ENCODE measurements at places on chromosomes 7 and 10.

GRCh38 chr10:103442031-103442461 lies 10.1 kb downstream of the CALHM2 start:
- DNase-seq: peak; percentile 27

- no peak for DNase-seq
Observed at GRCh38 chr10:2963889-2964631, 103.3 kb upstream of the PFKP start.

GRCh38 chr10:131972474-131973071 lies 9.2 kb downstream of the BNIP3 start:
- DNase-seq: no peak

GRCh38 chr7:111758332-111758731 lies 196.0 kb upstream of the IMMP2L start:
- no peak for DNase-seq

- DNase-seq: no peak
Observed at GRCh38 chr10:24202181-24202570, 6.8 kb upstream of the KIAA1217 start.

DNA sequence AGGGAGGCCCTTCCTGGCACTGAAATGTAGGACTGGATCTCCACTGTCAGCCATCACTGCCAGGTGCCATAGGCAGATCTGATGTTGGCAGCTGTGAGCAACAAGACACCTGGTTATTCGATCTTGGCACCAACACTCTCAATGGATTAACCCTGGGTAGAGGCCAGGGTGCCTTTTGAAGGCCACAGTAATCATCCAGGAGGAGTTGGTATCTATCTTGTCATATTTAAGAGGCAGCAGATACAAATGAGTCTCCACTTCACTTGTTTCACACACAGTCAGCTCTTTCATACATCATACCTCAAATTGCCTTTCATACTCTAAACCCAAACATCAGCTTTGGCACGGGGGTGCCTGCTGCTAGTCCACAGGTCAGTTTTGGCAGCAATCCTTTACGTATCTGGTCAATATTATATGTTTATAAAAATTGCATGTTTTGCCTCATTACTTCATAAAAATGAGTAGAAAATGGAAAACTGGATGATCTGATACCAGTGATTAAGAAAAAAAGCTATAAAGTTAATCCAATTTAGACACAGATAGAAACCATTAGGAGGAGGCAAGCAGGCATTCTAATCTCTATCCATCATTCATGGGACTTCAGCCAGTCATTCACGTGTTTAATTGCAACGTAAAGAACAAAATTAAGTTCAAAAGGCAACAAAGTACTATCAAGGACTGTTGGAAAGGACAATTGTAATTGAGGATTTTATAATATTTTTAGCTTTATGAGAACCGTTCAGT lies 12.7 kb upstream of the CACUL1 start:
- no peak for DNase-seq

- DNase-seq: no peak
Observed at GRCh38 chr7:65731562-65732035, 141.3 kb upstream of the VKORC1L1 start.

DNA sequence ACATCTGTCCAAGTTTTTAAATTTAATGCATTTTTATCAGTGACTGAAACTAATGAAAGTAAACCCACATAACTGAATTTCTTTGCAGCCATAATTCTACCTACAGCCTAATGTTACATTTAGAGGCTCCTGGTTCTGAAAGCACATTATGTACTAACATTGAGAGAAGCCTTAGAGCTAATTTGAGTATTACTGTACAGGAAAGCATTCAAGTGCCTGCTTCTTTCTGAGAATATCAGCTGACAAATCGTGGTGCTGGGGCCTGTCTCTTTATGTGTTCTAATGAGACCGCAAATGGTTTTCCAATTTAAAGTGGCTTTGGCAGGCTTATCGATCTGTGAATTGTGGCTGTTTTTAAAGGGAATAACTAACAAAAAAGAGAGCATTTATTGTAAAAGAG lies 32.3 kb upstream of the DGKB start:
- DNase-seq: no peak

DNA sequence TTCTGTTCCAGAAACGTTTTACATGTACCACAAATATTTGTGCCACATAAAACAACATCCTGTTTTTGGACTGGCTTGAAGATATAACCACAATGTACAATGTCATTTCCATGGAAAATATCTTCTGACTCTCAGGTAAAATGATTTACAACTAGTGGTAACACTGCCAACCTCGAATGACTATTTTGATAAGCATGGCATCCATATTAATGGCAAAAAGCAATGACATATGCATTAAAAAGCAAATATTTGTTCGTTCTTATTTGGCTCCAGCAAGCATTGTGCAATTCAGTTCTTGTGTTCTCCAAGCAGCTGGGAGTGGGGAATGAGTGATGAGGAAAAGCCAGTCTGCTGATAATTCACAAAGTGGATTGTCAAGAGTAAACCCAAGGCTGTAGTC lies 289.0 kb downstream of the PLXDC2 start:
- no peak for DNase-seq

GRCh38 chr7:126501617-126502016 lies 751.1 kb downstream of the GRM8 start:
- DNase-seq: no peak

GRCh38 chr10:86693721-86694369 lies 25.5 kb downstream of the LDB3 start:
- no peak for DNase-seq

DNA sequence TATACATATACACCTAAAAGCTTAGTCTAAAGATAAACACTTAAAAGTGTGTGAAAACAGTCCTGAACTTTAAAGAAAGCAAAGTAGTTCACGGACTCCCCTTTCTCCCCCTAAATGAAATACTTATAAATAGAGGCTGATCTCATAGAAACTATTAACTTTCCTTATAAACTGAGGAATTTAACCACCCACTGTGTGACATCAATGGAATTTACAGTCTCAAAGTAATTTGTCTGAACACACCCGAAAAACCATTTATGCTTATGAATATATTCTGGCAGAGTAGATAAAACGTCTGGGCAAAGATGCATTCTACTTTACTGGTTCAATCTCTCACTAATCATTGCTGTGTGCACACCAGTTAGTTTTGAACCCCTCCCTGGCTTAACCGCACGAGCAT lies 181.8 kb upstream of the DGKB start:
- DNase-seq: no peak

- DNase-seq: no peak
Observed at GRCh38 chr7:157003445-157003755, 7.1 kb downstream of the MNX1 start.

DNA sequence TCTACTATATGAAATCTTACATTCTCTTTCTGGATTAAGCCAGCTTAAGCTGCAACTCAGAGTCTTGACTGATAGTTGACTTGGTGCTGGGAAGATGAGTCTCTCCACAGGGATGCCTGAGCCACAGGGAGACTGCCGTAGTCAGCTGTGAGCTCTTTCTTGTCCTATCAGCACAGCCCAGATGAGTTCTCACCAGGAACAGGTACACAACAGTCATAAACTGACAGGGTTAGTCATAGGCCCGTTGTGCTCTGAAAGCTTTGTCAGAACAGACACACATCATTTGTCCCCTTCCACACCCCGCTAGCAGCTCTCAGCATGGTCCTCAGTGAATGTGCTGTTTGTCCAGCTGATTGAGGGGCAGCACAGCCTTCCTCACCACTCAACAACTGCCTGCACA lies 221.6 kb downstream of the RPS24 start:
- DNase-seq: no peak

DNA sequence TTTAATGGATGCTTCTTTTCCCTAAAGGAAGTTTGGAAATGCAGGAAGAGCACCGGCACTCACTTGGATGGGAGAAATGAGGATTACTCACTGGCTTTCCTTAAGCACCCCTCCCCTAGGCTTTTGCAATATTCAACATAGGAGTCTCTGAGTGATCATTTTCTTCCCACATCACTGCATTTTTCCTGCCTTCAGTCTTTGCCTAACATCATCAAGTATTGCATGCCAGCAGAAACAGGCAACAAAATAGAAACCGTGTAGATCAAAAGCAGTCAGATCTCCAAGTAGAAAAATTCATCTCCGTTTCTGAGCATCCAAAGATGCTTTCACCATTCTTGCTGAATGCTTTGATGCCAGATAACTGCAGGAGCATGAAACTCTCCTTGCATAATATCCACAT lies 119.9 kb downstream of the ADCYAP1R1 start:
- peak; percentile 23 for DNase-seq

- DNase-seq: no peak
Observed at GRCh38 chr10:51158832-51159231, 84.5 kb downstream of the PRKG1 start.

DNA sequence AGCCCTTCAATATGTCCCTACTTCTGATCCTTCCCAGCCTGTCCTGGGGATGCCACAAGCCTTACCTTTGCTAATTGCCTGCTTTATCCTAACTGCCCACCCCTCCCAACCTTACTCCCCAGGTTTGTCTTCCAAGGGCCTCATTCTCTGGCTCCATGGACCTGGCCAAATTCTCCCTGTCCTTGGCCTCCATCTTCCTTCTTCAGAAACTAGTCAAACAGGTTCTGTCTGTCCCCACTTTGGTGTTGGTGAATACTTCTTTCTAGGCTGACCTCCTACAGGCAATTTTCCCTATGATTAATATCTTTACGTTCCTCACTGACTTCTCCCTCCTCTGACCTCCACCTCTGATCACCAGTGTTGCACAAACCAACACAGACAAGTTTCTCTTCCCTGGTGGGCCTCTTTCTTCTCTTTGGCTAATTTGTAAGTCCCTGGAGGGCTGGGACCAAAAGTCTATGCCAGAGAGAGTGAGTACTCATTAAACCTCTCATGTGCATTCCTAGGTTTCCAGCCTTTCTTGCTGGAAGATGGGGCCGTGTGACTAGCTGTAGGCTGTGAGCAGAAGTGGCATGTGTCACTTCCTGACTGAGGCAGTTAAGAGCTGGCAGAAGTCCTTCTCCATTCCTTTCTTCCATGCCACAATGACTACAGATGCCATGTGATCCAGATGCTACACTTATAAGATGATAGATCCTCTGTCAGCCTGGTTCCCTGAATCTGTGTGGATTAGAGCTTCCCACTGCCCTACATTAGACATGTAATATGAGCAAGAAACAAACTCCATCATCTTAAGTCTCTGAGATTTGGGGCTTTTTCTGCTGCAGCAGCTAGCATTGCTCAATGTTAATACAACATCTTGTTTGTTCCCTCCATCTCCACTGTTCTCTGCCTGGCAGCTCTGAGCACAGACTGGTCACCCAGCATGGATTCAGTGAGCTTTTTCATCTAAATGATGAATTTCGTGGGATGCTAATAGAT lies 382.7 kb downstream of the RPS24 start:
- DNase-seq: no peak

GRCh38 chr7:73774923-73775322 lies 4.9 kb upstream of the CLDN3 start:
- DNase-seq: no peak

GRCh38 chr10:11012421-11013295 lies 5.0 kb upstream of the CELF2 start:
- peak; percentile 79 for DNase-seq

DNA sequence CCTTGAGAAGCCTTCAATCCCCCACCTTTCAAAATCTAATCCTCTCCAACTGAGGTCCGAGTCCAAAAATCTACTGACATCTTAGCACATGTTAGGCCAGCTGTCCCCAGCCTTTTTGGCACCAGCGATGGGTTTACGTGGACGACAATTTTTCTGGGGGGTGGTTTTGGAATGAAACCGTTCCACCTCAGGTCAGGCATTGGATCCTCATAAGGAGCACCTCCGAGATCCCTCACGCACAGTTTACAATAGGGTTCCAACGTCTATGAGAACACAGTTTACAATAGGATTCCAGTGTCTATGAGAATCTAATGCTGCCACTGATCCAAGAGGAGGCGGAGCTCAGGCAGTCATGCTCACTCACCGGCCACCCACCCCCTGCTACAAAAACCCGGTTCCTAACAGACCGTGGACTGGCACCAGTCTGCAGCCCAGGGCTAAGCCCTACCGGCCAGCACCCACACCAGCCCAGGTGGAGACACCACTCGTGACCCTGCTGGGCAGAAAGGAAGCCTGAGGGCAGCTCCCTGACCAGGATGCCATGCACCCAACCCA lies 107.6 kb downstream of the DIP2C start:
- DNase-seq: no peak

DNA sequence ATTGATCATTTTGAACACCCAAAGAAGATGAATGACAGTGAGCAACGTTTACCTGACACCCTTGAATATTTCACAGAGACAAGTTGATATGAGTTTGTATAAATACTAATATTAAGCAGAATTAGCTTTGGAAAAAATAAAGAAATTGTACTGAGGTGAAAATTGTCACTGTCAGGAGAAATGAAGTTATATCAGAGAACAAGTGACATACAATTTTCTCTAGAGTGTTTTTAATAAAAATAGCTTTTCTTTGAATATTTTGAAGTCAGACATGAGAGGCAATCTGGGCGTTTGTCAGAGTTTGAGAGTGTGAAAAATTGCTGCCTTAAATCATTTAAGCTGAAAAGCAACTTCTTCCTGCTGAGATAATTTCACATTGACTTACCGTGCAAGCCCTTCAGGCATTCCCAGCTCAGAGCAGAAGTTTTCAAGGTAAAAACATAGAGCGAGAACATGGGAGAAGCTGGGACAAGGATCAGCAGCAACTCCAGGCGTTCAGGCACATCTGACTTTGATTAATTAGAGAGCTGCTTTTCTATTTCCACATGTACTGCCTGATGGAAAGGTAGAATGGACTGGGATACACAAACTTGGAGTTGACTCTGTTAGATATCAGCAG lies 535.9 kb downstream of the TFEC start:
- DNase-seq: no peak

Measured in muscle of back (tissue), 13 donors.